Suprapubic skin (tissue), 4 donors: ENCODE measurements at places on chromosomes 6 and 20. TPM values are rescaled to one million over a fixed set of nuclear protein-coding genes. Genes with fewer than 3 reads are reported as not detected.
A peak's percentile ranks its signal among the peaks of the same experiment; 100 is the strongest.

NUDT3 gene
- total RNA-seq: 24.9 TPM

DOP1A gene
- total RNA-seq: 59.7 TPM

FAM209B gene
- not detected for total RNA-seq

CASS4 gene
- total RNA-seq: 0.86 TPM

BMP6 gene
- total RNA-seq: 1.8 TPM

NPEPL1 gene
- total RNA-seq: 53.7 TPM

DNA sequence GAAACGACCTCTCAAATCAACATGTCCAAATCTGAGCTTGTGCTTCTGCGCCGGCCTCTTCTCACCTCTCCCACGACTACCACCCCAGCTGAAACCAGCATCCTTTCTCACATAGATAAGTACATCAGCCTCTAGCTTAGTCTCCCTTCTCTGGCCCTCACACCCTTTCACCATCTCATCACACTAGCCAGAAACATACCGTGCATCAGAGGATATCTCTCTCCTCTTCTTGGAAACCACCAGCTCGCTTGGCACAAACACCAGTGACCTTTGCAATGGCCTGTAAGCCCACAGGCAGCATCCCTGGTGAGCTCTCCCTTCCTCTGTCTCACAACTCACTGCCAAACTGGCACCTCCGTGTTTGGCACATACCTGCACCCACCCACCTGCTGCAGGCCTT lies 291.8 kb downstream of the EYA4 start:
- no peaks in the 10 kb centered on the region for H3K4me1 ChIP-seq
- peaks cover 3% of the 10 kb centered on the region for H3K27me3 ChIP-seq
- H3K4me3 ChIP-seq: no peak overlapping the region

GRCh38 chr20:59603781-59604541 lies at the start of gene PHACTR3:
TSS of gene PHACTR3 (plus strand) at chr20:59604540. CDS start at chr20:59605015, 475 bp downstream.
- H3K27ac ChIP-seq: no peak within 1 kb of the TSS
- H3K36me3 ChIP-seq: no peaks in the 10 kb centered on the region
- peak within 1 kb of the TSS; percentile 26 for H3K4me3 ChIP-seq

- DNase-seq: no peak
- H3K36me3 ChIP-seq: no peaks in the 10 kb centered on the region
- no peaks in the 10 kb centered on the region for H3K4me1 ChIP-seq
- H3K27ac ChIP-seq: no peak overlapping the region
These were observed 305.8 kb downstream of the CDH26 start for GRCh38 chr20:60263725-60264709.

DNA sequence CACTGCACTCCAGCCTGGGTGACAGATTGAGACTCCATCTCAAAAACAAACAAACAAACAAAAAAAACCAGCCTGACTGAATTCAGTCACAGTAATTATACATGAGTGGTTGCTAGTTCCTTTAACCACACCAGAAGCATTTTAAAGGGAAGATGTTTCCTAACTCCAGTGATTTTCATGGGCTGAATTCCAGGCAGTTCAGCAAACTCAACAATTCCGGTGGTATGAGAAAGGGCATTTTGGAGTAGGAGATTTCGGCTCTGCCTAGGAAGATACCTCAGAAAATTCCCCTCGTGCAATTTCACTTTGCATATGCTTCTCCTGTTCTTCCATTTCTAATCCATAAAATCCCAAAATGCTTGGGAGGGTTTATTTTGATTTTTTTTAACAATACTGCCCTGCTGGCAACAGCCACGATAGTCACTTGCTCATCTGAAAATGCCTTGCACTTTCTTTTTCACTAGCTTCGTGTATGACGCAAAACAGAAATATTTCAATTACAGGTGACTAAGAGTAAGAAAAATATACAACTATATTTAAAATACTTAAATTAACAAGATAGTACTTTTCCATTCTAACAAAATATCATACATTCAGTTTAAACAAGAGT lies 48.3 kb upstream of the IPCEF1 start:
- H3K36me3 ChIP-seq: no peaks in the 10 kb centered on the region
- H3K4me1 ChIP-seq: peaks cover 8% of the 10 kb centered on the region
- no peak for DNase-seq
- H3K4me3 ChIP-seq: no peak overlapping the region
- no peak overlapping the region for H3K27ac ChIP-seq
- no peaks in the 10 kb centered on the region for H3K27me3 ChIP-seq

- no peak for DNase-seq
- H3K4me1 ChIP-seq: peaks cover 70% of the 10 kb centered on the region
- H3K27ac ChIP-seq: peak overlapping the region; percentile 65
- no peaks in the 10 kb centered on the region for H3K27me3 ChIP-seq
These were observed 27.1 kb downstream of the COX4I2 start for GRCh38 chr20:31664696-31665354.

GRCh38 chr6:45832063-45832462 lies 183.6 kb downstream of the CLIC5 start:
- H3K4me1 ChIP-seq: no peaks in the 10 kb centered on the region
- H3K27me3 ChIP-seq: no peaks in the 10 kb centered on the region
- no peaks in the 10 kb centered on the region for H3K36me3 ChIP-seq

DNA sequence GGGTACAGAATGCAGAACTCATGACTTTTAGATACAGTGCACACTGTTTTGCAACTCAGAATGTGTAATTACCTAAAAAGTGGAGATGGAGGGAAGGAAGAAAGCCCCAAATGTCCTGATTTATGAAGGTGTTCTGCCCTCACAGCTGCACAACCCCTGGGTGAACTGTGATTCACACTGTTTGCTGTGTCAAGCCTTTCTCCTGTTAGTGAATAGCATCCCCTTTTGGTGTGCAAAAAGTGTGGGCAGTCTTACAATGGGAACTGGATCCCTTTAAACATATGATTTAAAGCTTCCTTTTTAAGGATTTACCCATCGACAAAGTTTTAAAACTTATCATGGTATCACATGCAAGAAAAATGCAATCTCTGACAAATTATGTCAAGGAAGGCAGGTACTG lies 633.4 kb upstream of the EPHA7 start:
- no peaks in the 10 kb centered on the region for H3K27me3 ChIP-seq
- H3K4me1 ChIP-seq: no peaks in the 10 kb centered on the region
- H3K36me3 ChIP-seq: no peaks in the 10 kb centered on the region
- no peak for DNase-seq
- H3K4me3 ChIP-seq: no peak overlapping the region

- H3K27me3 ChIP-seq: no peaks in the 10 kb centered on the region
- H3K4me1 ChIP-seq: no peaks in the 10 kb centered on the region
- H3K4me3 ChIP-seq: no peak overlapping the region
- no peaks in the 10 kb centered on the region for H3K36me3 ChIP-seq
These were observed 52.5 kb downstream of the HIVEP2 start for GRCh38 chr6:142892254-142893021.

DNA sequence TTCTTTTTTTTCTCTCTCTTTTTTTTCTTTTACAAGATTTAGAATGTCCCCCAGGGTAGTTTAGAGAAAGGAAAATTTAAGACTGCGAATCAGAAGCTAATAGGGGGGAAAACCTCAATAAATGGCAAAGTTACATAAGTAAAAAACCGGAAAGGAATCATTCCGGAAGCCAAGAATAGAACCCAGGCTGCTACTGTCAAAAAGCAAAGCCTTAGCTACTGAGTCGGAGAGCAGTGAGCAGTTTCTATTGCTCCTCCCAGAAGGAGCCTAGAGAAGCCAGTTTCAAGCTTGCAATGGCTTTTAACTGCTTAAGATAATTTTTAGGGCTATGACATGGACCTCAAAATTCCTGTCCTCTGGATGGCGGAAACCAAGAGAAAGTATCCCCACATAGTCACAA lies 31.6 kb downstream of the SAMD5 start:
- no peak overlapping the region for H3K27ac ChIP-seq
- no peaks in the 10 kb centered on the region for H3K36me3 ChIP-seq
- no peaks in the 10 kb centered on the region for H3K4me1 ChIP-seq
- H3K4me3 ChIP-seq: no peak overlapping the region
